Iris pigment epithelial cell (primary cell): ENCODE measurements at places on chromosomes 7 and 10.

- no peak for DNase-seq
Observed at GRCh38 chr10:92729886-92730285, 40.1 kb downstream of the HHEX start.

- no peak for DNase-seq
Observed at GRCh38 chr7:156576216-156577058, 64.1 kb upstream of the RNF32 start.

DNA sequence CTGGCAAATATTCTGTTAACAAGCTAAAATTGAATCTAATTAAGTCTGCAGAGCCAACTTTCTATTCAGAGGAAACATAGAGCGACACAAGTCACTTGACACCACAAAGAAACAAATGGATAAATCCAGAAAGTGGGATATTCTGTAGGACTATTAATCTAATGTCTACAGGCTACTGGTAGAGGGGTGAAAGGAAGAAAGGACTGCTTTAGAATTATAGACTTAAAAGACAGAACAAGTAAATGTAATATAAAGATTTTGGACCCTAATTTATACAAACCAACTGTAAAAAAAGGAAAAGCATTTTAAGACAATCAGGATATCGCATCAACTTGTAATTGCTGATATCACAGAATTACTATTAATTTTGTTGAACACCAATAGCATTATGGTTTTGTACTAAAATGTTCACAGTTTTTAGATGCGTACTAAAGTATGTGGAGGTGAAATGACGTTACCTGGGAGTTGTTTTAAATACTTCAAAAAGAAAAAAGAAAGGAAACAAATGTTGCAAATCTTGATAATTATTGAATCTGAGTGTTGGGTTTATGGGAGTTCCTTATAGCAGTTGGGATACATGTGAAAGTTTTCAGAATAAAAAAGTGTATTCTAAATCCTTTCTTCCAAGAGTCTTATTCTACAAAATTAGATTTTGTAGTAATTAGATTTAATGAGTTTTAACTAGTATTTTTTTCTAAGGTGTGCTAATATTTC, 73.5 kb upstream of the ASAH2 start:
- no peak for DNase-seq

DNA sequence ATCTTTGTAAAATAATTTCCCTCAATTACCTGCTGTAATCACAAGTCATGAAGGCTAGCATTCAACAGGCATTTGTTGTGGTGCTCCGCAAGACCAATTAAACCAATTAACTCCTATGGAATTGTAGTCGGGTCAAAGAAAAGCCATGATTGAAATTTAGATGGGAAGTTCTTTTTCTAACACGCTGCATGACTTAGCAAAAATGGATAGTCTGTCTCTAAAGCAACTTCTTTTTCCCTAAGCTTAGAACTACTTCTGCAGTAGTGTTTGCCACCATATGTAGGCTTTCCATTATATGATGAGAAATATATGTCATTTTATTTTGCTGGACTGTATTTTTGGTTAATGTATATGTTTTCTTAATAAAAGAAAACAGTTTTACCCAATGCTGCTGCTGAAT, 119.1 kb downstream of the TSPAN12 start:
- no peak for DNase-seq

DNA sequence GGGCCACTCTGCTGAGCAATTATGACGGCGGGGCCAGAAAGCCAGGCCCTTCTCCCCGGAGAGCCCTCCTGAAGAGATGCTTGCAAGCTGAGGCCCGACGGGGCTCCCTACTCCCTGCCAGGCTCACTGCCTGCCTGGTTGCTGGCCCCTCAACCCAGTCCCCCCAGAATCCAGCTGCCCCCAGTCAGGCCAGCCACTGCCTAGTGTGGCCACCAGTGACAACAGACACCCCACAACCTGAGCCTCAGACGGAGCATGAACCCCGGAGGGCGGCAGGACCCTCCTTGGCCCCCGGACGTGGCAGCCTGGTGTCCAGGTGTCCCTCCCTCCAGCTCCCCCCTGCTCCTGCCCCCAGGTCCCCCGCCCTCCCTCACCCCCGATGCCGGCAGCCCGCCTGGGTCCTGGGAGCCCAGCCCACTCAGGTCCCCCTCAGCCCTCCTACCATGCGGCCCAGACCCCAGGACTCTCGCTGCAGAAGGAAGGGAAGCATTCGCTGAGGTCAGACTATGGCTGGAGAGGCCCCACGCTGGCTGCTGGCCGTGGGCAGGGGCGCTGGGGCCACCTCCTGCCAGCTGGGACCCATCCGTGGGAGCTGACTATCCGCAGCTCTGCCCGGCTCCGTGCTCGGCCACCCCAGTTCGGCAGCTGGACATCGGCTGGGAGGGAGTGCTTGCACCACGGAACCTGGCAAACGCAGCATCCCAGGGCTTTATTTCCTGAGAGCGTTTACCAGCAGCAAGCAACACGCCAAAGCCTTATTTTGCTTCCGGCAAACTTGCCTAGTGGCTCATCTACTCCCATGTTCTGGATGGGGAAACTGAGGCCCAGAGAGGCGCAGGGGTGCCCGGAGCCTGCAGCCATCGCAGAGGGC, 89.8 kb downstream of the UNCX start:
- no peak for DNase-seq

- no peak for DNase-seq
Observed at GRCh38 chr7:52325237-52325636, 710.2 kb upstream of the POM121L12 start.

DNA sequence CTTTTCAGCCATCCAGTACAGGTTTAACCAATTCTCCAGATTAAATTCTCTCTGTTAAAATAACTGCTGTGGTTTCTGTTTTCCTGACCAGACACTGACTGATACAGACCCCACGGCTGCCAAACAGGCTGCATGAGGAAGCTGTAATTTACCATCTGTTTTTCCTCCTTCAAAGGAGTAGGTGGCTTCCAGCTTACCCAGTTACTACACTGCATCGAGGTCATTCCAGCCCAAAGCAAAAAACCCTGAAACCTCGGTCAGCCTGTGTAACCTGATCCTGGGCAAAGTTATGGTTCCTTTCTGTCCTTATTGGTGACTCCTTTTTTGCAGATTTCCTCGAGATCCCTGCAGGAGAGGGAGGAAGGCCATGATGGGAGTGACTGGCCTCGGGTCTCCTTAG, 27.9 kb upstream of the LOXL4 start:
- DNase-seq = peak; percentile 53
